ENCODE measurements at places on chromosomes 12 and 14. TPM values are rescaled to one million over a fixed set of nuclear protein-coding genes. Genes with fewer than 3 reads are reported as not detected.

GRCh38 chr14:105836160-105836559, 309.8 kb downstream of the TMEM121 start:
- no peak for DNase-seq

- no peak for DNase-seq
These were observed 178.0 kb downstream of the GRIP1 start for GRCh38 chr12:66500841-66501240.

DNA sequence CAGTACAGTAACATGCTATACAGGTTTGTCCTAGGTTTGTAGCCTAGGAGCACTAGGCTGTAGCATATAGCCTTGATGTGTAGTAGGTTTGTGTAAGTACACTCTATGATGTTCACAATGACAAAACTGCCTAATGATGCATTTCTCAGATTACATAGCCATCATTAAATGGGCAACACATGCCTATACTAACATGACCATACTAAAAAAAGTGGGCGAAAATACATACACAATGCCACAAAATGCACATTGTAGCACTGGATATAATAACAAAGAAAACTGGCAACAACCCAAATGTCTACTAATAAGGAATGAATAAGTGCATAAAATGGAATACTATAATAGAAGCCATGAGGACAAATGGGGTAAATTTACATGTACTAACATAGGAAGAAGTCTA, 31.3 kb upstream of the NDUFA12 start:
- DNase-seq: no peak

- no peak for DNase-seq
These were observed 14.9 kb upstream of the TAC3 start for GRCh38 chr12:57031138-57031725.

- DNase-seq: no peak
These were observed 854.0 kb upstream of the SEL1L start for GRCh38 chr14:82387699-82388098.

DNA sequence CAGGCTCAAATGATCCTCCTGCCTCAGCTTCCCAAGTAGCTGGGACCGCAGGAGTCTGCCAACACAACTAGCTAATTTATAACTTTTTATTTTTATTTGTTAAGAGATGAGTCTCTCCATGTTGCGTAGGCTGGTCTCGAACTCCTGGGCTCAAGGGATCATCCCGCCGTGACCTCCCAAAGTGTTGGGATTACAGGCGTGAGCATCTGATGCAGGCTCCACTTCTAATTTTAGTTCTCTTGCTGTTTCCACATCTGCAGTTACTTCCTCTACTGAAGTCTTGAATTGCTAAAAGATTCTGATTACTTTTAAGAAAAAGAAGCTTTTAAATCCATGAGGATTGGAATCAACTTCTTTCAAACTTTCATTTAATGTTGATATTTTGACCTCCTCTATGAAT, 13.4 kb upstream of the SNX6 start:
- DNase-seq: no peak

Gene TMEM132C
- 0.10 TPM for total RNA-seq

Gene PDE6H
- total RNA-seq: not detected

Gene CLEC4D
- total RNA-seq: not detected

Gene COQ5
- 32.1 TPM for total RNA-seq

Data from left lobe of liver (tissue), 2 donors.